ENCODE measurements at places on chromosomes 3 and 15.

DNA sequence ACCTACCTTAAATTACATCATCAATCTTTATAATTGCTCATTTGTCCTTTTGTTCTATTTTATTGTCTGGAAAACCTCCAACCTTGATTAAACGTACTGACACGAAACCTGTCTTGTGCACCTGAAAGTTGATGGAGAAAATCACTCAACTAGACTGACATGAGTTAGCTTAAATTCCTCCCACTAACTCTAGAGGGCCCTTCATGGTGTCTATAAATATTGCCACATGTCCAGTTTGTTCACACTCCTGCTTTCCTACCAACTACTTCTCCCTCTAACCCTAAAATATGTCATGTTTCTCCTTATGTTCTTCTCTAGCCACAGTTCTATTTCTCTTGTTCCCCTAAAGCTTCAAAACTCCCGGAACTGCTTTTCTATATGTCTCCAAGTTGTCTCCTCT lies 59.8 kb upstream of the SGO1 start:
- no peak for DNase-seq

GRCh38 chr3:153623834-153624233 lies 461.8 kb downstream of the RAP2B start:
- no peak for DNase-seq

DNA sequence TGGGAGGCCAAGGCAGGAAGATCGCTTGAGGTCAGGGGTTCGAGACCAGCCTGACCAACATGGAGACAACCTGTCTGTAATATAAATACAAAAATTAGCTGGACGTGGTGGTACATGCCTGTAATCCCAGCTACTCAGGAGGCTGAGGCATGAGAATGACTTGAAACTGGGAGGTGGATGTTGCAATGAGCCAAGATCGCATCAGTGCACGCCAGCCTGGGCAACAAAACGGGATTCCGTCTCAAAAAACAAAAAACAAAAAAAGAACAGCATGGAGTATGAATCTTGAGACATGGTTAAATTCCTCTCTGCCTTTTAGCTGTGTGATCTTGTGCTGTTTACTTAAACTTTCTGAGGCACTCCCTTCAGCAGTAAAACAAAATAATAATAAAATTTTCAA lies 244.9 kb downstream of the FGF12 start:
- DNase-seq, result peak; percentile 63

DNA sequence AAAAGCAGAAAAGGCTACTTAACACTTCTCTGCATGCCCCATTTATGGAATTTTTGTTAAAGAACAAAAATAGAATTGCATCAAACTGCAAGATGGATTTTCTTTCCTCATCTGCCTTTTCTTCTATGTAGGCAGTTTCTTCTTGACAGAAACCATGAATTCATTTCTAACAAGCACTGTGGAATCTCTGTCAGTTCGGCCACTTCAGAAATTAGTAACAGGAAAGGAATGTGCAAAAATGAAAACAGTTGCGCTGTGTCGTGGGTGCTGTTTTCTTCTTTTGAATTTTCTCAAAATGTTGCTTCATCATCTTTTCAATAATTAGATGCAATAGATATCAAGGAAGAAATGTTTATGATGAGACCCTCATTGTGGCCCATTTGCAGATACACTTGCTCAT lies 151.6 kb downstream of the FOXB1 start:
- peak; percentile 39 for DNase-seq

- DNase-seq, result no peak
Measured at GRCh38 chr3:18087988-18088387, 337.2 kb downstream of the SATB1 start.

Measured in fibroblast of mammary gland (primary cell).